Ascending aorta (tissue), 2 donors: ENCODE measurements at places on chromosomes 5 and 9. TPM values are rescaled to one million over a fixed set of nuclear protein-coding genes. Genes with fewer than 3 reads are reported as not detected.
A peak's percentile ranks its signal among the peaks of the same experiment; 100 is the strongest.

- peak; percentile 72 for DNase-seq
These were observed 7.7 kb upstream of the SKP1 start for GRCh38 chr5:134184155-134185135.

- DNase-seq = no peak
These were observed 13.2 kb downstream of the DIPK1B start for GRCh38 chr9:136725612-136726011.

The PCDHGA9 gene
- 3.2 TPM for total RNA-seq

The HEMGN gene
- not detected for total RNA-seq

- peak; percentile 43 for DNase-seq
These were observed 12.2 kb downstream of the GPR150 start for GRCh38 chr5:95631991-95632675.

GRCh38 chr9:98536542-98537173 is 172.1 kb downstream of the GABBR2 start:
- DNase-seq = no peak

DNA sequence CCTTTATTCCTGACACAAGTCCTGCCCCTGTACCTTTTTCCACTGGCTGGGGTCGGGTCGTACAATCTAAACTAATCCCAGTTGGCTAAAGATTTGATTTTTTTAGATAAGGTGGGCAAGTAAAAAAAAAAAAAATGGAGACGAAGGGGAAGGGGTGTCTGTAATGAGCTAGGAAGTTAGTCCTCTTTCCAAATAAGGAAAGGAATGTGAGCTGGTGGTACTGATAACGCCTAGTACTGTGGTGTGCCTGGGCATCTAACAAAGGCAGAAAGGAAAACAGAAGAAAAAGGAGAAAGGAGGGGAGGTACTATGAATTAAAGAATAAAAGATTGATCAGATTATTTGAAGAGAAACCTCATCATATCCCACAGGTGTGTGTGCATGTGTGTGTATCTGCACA is 21.3 kb downstream of the PRDM9 start:
- DNase-seq = no peak

The FOXE1 gene
- not detected for total RNA-seq

The PALM2AKAP2 gene
- 38.2 TPM for total RNA-seq

DNA sequence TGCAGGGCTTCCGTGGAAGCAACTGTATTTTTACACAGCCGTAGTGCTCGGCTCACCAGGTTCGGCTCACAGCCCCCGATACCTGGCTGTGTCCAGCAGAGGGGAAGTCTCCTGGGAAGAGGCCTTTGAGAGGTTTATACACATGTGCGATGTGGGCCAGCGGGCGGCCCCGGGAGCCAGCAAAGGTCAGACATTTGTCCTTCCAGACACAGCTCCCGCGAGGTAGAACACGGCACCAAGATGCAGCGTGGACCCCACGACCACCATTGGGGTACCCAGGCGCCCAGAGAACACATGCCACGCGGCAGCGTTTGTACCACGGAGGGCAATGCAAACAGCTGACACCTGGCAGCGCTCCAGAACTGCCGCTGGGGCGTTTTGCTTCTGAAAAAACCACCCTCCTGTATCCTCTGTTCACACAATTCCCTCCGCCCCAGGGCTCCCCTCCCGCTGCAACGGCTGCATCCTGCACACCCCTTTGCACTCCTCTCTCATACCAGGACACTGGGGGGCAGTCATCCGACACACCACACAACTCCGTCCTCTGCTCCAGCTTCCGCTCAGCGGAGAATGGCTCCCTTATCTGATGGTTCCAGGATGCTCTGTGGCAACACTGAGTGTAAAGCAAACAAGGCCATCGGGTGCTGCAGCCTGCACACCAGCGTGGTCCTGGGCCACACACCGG is 235.3 kb downstream of the SYK start:
- peak; percentile 90 for DNase-seq

DNA sequence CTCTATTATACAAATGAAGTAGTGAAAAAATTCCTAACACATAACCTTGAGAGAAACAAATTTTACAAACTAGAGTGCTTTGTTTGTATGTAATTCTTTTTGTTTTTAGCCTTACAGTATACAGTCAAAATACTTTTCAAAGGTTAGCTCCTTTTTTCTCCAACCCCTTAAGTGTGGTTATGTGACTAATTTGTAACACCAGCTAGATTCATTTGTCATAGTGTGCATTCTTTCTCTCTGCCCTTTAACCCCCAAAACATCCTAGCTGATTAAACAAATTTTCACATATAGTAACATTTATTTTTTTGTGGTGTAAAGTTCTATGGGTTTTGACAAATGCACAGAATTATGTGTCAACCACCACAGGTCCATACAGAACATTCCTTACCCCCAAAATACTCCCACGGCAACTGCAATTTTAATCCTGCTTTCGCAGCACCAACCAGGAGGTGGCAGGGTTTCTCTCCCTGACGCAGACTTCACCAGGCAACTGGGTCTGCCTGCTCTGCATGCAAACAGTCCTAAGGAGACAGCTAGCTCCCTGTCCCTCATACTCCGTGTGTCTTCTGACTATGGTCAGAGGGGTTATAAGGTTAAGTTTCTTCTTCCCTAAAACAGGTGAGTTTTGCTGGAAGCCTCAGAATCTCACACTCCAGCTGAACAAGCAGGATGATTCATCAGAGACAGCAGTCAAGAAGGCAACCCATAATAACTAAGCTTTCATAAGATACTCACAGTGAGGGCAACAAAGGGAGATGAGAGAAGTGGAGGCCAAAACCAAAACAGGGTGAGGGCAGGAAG is 44.5 kb upstream of the NR5A1 start:
- no peak for DNase-seq

DNA sequence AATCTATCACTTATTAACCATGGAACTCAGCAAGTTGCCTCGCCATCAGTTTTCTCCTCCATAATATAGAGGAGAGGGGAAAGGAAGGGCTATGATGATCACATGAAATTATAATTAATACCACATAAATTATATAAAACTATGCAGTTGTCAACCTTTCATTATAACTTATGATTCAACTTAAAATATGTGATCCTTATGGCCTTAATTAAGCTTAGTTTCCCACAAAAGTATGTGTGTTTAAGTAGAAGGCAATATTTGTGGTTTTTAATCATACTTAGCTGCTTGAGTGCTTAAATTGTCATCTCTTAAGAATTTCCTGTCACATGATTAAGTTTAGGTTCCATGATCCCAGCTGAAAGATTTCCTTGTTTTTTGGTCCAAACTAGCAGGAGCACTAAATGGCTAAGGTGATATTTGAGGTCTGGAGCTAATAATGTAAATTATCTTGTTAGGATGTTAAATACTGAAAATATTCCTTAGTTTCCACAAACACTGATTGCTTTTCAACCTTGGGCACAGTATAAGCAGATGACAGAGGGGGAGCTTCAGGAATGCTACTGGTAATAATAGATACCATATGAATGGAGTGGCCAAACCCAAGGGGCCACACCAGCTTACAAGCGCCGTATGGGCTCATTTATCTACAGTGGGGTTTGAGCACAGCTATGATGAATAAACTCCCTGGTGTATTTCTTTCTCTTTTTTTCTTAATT is 26.4 kb upstream of the F2R start:
- no peak for DNase-seq

DNA sequence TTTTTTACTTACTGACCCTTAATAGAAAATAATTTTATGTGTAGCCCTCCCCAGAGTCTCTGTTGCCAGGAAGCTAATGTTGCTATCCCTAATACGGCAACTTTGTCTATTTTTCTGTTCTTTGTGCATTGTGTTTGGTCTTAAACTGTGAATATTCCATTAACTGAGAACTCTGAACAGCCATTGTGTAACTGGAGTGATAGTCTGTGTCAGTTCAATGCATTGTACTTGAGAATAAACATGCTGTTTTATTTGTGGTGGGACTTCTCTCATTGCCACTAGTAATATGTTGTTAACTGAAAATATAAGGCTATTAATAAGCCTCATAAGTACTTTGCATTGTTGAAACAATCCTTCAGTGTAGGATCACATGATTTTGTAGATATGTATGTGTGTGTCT is 278.3 kb upstream of the DMRT1 start:
- no peak for DNase-seq

The CDX1 gene
- not detected for total RNA-seq

GRCh38 chr5:160185626-160186360 is 43.5 kb upstream of the FABP6 start:
- no peak for DNase-seq

The FGF1 gene
- total RNA-seq = 23.5 TPM

- no peak for DNase-seq
These were observed 50.8 kb downstream of the FXN start for GRCh38 chr9:69086312-69086711.

GRCh38 chr9:88680041-88680440 is 145.1 kb downstream of the NXNL2 start:
- no peak for DNase-seq

GRCh38 chr5:76978869-76979268 is 26.0 kb downstream of the CRHBP start:
- DNase-seq = no peak
